Stimulated activated naive B cell treated with anti-CD40 and anti-IgM and Interleukin-4, amounts not matched to agents 10 μg/mL and 1 μg/mL and 100 μg/mL, for 72 hours (primary cell): ENCODE measurements at places on chromosomes 13 and 19.

DNA sequence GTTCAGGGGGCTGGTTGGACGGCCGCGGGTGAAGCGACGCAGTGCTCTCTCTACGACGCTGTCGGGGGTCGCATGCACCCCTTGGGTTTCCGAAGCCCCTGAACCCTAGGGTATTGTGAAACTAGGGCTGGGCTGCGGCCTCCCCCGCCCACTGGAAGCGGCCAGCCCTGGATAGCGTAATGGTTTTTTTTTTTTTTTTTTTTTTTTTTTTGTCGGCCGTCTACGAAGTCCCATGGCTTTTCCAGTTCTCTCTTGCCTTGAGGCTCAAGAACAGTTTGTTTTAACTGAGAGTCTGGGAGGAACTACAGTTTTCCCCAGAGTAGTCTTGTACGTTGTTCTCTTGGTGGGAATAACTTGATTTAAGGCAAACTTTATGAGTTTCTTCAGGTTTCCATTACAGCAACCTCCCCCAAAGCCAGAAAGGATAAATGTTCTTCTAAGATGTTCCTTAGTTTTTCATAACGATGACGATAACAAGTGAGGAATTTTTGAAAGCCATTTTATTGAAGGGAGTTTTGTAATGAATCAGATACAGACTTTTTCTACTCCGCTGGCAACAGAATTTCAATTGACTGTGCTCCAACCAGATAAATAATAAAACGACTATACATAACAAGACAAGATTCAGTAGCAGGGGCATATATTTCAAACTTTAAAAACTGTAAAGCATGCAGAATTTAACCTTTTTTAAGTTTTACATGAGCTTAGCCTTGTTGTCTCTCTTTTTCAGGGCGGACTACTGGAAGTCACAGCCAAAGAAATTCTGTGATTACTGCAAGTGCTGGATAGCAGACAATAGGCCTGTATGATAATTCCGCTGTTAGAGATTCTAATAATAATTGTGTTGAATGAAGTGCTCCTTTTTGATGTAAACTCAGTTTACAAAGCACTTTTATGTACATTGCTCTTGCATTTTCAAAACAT lies 867 bp downstream of the WBP4 start:
- no peaks in the 10 kb centered on the region for H3K27me3 ChIP-seq
- peaks cover 51% of the 10 kb centered on the region for H3K4me1 ChIP-seq
- H3K4me3 ChIP-seq: peak overlapping the region; percentile 100
- DNase-seq: no peak

DNA sequence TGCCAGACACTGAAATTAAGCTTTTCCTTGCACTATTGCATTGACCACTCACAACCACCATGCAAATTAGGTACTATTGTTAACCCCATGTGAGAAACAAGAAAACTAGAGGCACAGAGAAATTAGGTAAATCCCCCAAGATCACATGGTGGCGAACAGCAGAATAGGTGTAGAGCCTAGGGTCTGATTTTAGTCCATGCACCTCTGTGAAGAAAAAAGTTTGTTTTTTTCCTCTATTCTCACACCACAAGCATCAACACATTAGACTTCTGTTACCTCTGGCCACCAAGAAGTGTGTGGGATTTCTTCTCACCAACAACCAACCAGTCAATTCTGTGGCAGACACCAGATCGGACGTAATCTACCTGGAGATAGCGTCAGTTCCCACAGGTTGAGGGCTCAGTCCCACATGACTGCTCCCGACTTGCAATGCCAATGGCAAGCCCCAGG lies 391.9 kb downstream of the COG6 start:
- DNase-seq: no peak
- no peak overlapping the region for H3K4me3 ChIP-seq
- no peaks in the 10 kb centered on the region for H3K36me3 ChIP-seq
- H3K4me1 ChIP-seq: peaks cover 10% of the 10 kb centered on the region
- peaks cover 5% of the 10 kb centered on the region for H3K27me3 ChIP-seq

GRCh38 chr13:48571126-48571913 lies 38.4 kb upstream of the RCBTB2 start:
- H3K27me3 ChIP-seq: peaks cover 80% of the 10 kb centered on the region
- H3K4me3 ChIP-seq: no peak overlapping the region
- peaks cover 12% of the 10 kb centered on the region for H3K4me1 ChIP-seq
- H3K27ac ChIP-seq: no peak overlapping the region
- no peaks in the 10 kb centered on the region for H3K36me3 ChIP-seq
- DNase-seq: no peak

- no peaks in the 10 kb centered on the region for H3K36me3 ChIP-seq
- H3K4me1 ChIP-seq: no peaks in the 10 kb centered on the region
- DNase-seq: no peak
- peaks cover 15% of the 10 kb centered on the region for H3K27me3 ChIP-seq
- no peak overlapping the region for H3K4me3 ChIP-seq
Observed at GRCh38 chr19:22627526-22627925, 6.6 kb upstream of the ZNF492 start.

DNA sequence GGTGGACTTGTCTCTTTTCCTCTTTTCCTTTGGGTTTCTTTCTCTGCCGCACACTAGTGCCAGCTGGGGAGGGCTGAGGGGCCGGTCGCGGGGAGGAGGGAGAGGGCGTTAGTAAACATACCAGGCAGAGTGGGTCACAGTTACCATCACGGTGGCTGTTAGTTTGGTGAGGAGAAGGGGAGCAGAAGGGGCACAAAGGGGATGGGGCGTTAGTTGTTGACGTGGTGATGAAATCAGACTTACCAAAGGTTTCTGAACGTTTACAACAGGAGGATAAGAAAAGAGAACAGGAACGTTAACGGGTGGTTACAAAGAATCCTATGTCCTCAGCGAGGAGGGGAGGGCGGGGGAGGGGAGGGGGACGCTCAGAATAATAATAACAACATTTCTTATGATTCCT lies 77.9 kb downstream of the PTPRS start:
- H3K27me3 ChIP-seq: peaks cover 7% of the 10 kb centered on the region
- no peak overlapping the region for H3K27ac ChIP-seq
- peaks cover 5% of the 10 kb centered on the region for H3K36me3 ChIP-seq
- DNase-seq: no peak
- no peaks in the 10 kb centered on the region for H3K4me1 ChIP-seq
- H3K4me3 ChIP-seq: no peak overlapping the region

GRCh38 chr13:63184693-63185092 lies 1769.0 kb upstream of the PCDH20 start:
- no peak overlapping the region for H3K27ac ChIP-seq
- no peak overlapping the region for H3K4me3 ChIP-seq
- H3K36me3 ChIP-seq: no peaks in the 10 kb centered on the region
- no peak for DNase-seq
- H3K4me1 ChIP-seq: no peaks in the 10 kb centered on the region

- no peaks in the 10 kb centered on the region for H3K4me1 ChIP-seq
- H3K27ac ChIP-seq: no peak overlapping the region
- H3K27me3 ChIP-seq: peaks cover 46% of the 10 kb centered on the region
- H3K4me3 ChIP-seq: no peak overlapping the region
Observed at GRCh38 chr19:30237140-30237539, 135.0 kb upstream of the ZNF536 start.

DNA sequence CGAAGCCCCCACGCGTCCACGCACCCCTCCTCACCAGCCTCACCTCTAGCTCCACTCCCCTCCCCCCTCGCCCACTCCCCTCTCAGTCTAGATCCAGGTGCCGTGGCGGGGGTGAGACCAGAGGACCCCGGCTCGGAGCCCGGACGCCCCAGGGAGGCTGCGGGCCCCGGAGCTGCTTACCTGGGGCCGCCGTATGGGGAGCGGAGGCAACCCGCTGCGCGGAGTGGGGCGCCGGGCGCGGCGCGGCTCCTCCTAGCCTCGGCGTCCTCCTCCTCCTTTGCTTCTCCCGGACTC lies 353 bp downstream of the ENOX1 start:
- DNase-seq: no peak
- H3K27me3 ChIP-seq: peaks cover 36% of the 10 kb centered on the region
- peaks cover 13% of the 10 kb centered on the region for H3K4me1 ChIP-seq
- H3K4me3 ChIP-seq: peak overlapping the region; percentile 88
- H3K36me3 ChIP-seq: no peaks in the 10 kb centered on the region

GRCh38 chr19:8020681-8021080 lies 15.2 kb upstream of the ELAVL1 start:
- H3K4me1 ChIP-seq: peaks cover 3% of the 10 kb centered on the region
- no peak overlapping the region for H3K4me3 ChIP-seq
- H3K36me3 ChIP-seq: no peaks in the 10 kb centered on the region
- H3K27me3 ChIP-seq: no peaks in the 10 kb centered on the region
- peak overlapping the region; percentile 39 for H3K27ac ChIP-seq

DNA sequence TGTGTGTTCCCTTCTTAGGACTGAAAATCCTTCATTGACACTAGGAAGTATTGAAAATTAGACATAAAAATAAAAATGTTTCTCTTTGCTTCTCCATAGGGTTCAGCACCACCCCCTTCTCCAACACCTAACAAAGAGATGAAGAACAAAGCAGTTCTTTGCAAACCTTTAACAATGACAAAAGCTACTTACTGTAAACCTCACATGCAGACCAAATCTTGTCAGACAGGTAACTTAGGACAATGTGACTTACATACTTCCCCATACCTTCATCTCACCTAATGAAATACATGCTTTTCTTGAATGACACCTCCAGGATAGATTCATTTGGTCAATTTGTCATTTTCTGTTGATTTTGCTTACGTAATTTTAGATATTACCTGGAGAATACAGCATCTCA lies 99.9 kb downstream of the ZMYM2 start:
- peaks cover 2% of the 10 kb centered on the region for H3K4me1 ChIP-seq
- H3K36me3 ChIP-seq: peaks cover 40% of the 10 kb centered on the region
- DNase-seq: no peak

DNA sequence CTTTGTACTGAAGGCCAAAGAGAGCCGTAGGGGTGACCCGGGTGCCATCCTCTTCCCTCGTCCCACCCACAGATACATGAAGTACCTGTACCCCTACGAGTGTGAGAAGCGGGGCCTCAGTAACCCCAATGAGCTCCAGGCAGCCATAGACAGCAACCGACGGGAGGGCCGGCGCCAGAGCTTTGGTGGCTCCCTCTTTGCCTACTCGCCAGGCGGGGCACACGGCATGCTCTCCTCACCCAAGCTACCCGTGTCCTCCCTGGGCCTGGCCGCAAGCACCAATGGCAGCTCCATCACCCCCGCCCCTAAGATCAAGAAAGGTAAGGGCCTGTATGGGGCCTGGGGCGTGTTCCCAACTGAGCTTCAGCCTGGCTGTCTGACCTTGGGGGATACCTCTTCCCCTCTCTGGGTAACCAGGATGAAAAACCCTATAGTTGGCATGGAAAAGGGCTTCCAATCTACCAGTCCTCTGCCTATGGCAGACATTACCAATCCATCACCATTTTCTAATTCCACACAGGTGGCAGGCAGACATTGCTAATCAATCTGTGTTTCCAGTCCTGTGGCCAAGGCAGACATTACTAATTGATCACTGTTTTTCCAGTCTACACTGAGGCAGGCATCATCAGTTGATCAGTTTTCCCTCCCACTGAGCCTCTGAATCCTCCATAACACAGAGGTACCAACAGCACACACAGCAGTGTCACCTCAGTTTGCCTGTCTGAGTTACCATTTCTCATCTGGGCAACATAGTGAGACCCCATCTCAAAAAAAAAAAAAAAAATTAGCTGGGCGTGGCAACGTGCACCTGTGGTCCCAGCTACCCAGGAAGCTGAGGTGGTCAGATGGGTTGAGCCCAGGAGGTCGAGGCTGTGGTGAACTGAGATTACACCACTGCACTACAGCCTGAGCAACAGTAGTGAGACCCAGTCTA lies 19.1 kb upstream of the WDR18 start:
- peaks cover 75% of the 10 kb centered on the region for H3K36me3 ChIP-seq
- no peaks in the 10 kb centered on the region for H3K27me3 ChIP-seq
- H3K4me1 ChIP-seq: peaks cover under 1% of the 10 kb centered on the region
- DNase-seq: no peak

DNA sequence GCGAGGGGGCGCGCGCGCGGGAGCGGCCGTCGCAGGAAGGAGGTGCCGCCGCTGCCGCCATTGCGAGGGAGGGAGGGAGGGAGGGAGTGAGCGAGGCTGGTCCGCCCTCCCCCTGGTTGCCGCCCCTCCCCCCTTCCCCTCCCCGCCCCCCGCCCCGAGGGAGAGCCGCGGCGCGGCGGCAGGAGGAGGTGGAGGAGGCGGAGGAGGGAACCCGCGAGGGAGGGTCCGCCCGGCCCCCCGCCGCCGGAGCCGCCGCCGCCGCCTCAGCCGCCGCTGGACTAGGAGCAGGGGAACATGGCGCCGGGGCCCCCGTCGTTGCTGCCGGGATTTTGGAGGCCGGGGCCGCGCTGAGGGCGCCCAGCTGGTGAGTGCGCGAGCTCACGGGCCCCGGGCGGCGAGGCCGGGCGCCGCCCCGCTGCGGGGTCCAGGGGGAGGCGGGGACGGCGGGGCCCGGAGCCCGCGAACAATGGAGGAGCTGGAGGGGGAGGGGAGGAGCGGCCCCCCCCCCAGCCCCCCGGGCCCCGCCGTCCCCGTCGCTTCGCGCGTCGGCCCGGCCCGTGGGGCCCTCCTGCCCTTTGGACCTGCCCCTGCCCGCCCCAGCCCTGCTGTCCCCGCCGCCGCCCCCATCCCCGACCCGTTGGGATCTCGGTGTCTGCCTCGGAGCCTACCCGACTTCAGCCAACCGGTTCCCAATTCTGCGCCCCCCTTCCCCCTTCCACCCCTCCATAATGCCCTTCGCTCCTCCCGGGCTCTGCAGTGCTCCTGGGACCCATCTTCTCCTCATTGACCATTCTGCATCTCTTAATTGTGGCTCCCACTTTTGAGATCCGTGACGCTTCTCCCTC lies at the start of gene ARHGAP35:
Gene ARHGAP35, plus strand, starts transcription at position 152 of the 845 bp plus-strand sequence. CDS start 57,679 bp downstream, outside the sequence.
- DNase-seq: no peak
- H3K27me3 ChIP-seq: no peaks in the 10 kb centered on the region
- peaks cover 18% of the 10 kb centered on the region for H3K4me1 ChIP-seq
- peak within 1 kb of the TSS; percentile 99 for H3K27ac ChIP-seq
- H3K4me3 ChIP-seq: peak within 1 kb of the TSS; percentile 94

- no peak for DNase-seq
- peak within 1 kb of the TSS; percentile 97 for H3K27ac ChIP-seq
- H3K4me3 ChIP-seq: peak within 1 kb of the TSS; percentile 88
- no peaks in the 10 kb centered on the region for H3K27me3 ChIP-seq
- peaks cover 13% of the 10 kb centered on the region for H3K36me3 ChIP-seq
Observed at GRCh38 chr19:46746281-46747057, at the start of gene STRN4. Gene STRN4 (minus strand): TSS chr19:46746450. CDS start chr19:46746430, 20 bp downstream.

DNA sequence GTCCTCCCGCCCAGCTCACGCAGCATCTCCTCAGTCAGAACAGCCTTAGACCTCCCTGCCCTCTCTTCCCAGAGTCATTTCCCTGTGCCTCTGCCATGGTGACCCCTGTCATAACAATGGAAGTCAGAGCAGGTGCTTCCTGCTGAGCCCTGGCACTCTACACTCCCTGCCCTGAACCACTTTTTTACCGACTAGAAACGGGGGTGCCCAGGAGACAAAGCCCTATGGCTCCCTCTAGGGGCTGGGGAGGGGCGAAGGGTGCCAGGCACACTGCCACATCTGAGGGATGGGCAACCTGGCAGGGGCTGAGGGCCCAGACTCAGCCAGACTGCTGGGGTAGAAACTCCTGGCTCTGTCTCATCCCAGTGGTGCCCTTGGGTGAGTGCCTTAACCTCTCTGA lies 16.4 kb downstream of the ZNF574 start:
- H3K36me3 ChIP-seq: peaks cover 67% of the 10 kb centered on the region
- H3K4me1 ChIP-seq: peaks cover 72% of the 10 kb centered on the region
- no peak overlapping the region for H3K4me3 ChIP-seq
- H3K27ac ChIP-seq: peak overlapping the region; percentile 60
- DNase-seq: no peak
- no peaks in the 10 kb centered on the region for H3K27me3 ChIP-seq

GRCh38 chr13:109999659-110000533 lies 213.5 kb upstream of the IRS2 start:
- H3K27me3 ChIP-seq: no peaks in the 10 kb centered on the region

GRCh38 chr13:35789335-35790165 lies 313.1 kb upstream of the MAB21L1 start:
- H3K4me1 ChIP-seq: no peaks in the 10 kb centered on the region
- H3K27me3 ChIP-seq: peaks cover 4% of the 10 kb centered on the region
- H3K4me3 ChIP-seq: no peak overlapping the region
- no peak overlapping the region for H3K27ac ChIP-seq
- no peak for DNase-seq
